ENCODE measurements at places on chromosomes 11 and 22. TPM values are rescaled to one million over a fixed set of nuclear protein-coding genes. Genes with fewer than 3 reads are reported as not detected.

Gene PACSIN2
- total RNA-seq = 72.3 TPM

Gene APOBEC3G
- total RNA-seq = 11.9 TPM

Gene OSBP
- total RNA-seq = 13.7 TPM

Gene POU2AF3
- total RNA-seq = not detected

Gene EHF
- total RNA-seq = not detected

Gene DDIAS
- 12.3 TPM for total RNA-seq

Gene OR5M10
- total RNA-seq = not detected

Gene RIMBP3C
- 0.05 TPM for total RNA-seq

Gene SOX6
- total RNA-seq = 1.1 TPM

Gene OR5B21
- not detected for total RNA-seq

Gene DNAJB7
- total RNA-seq = not detected
